ENCODE measurements at places on chromosomes 5 and 9.

DNA sequence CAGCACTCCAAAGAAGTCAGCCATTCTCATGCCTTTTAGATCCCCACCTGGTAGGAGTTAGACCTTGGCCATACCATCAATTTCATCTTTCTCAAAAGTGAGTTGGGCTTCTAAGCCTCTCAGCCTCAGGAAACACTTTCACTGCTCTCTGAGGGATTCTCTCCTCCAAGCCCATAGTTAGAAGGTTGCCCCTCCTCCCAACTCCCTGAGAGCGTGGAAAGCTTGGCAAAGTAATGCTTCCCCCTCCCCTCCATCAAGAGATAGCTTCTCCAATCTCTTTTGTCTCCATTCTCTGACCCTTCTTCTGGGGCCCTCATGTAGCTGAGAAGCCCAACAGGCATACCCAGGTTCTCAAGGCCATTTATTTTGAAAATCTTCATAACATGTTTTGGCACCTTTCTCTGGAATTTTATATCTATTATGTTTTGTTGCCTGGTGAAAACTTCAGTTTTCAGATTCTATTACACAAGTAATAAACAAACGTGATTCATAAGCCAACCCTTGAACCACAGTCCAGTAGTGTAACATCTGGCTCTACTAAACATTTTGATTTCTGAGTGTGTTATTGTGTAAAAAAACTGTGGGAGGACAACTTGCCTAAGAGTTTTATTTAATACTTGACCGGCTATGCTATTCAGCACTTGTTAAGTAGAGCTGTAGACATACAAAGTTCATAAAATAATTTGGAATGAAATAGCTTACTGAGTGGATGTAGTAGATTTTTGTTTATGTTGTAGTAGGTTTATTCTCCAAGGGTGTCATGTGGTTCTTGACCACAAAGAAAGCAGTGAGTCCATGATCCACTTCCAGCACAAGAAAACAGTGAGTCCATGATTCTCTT, 17.1 kb downstream of the LVRN start:
- no peak for DNase-seq

GRCh38 chr9:14340219-14340873, 26.4 kb upstream of the NFIB start:
- DNase-seq, result no peak

DNA sequence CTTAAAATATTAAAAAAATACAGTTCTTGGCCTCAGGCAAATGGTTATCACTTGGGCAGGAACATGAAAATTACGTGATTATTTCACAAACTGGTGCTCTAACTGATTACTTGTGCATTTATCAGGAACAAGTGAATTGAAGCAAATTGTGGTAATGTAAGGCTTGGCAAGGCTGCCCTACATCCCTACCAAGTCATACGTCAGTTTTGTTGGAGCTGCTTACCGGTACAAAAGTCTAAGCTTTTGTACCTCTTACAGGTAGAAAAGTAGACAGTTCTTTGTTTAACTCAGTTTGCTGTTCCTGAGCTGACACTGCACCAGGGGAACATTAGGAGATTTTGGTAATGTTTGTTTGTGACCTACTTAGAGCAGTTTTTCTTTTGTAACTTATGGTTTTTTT, 2.2 kb downstream of the G3BP1 start:
- DNase-seq, result no peak

GRCh38 chr5:167244583-167244982, 1046.9 kb upstream of the WWC1 start:
- DNase-seq, result no peak

- DNase-seq, result no peak
Observed at GRCh38 chr5:38853753-38854470, 8.1 kb downstream of the OSMR start.

GRCh38 chr5:77077829-77078176, 9.3 kb downstream of the ZBED3 start:
- DNase-seq, result no peak

GRCh38 chr9:99363509-99363908, 141.4 kb downstream of the SEC61B start:
- no peak for DNase-seq

- no peak for DNase-seq
Observed at GRCh38 chr5:113181853-113182490, 205.4 kb downstream of the DCP2 start.

DNA sequence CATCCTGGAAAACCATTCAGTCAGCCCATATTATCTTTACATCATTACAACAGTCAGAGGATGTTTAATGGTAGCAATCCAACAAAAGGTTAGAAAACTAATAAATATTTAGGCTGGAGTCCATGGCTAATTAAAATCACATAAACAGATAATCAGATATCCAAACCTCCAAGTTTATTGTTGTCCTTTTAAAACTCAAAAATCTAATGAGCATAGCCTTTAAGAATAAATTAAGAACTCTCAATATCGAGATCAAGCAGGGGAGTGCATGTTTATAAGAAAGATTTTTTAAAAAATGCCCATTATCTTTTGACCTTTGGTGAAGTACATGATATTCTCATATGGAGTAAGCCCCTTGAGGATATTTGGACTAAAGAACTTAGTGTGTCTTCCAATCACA, 842.9 kb upstream of the SEMA6A start:
- DNase-seq, result no peak

All from GM06990 (cell line).